Stimulated activated CD8-positive, alpha-beta memory T cell treated with anti-CD3 and anti-CD28 coated beads, Interleukin-12 subunit alpha, Interleukin-12 subunit beta, amount 100 ng/mL, for 4 hours (primary cell): ENCODE measurements at places on chromosomes 1 and 21.

DNA sequence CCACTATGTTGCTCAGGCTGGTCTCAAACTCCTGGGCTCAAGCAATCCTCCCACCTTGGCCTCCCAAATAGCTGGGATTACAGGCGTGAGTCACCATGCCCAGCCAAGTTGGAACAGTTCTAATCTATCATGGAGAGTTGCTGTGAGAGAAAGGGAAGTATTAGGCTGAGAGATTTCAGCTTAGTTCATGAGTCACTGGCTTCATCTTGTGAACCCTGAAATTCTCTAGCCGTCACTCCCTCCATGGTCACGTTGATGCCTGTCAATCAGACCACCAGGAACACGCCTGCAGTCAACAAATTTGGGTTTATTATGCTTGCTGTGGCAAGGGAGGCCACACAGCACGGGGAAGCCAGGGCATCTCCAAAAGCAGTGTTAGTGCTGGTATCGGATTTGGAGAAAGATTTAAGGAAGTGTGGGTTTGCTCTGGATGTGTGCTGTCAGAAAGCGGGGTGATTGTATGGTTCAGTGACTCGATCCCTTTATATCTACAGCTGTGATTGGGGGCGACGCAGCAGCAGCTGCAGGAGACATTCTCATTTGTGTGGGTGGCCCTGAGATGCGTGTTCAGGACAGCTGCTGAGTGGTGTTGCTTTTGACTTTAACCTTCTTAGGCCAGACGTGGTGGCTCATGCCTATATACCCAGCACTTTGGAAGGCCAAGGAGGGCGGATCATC, 18.7 kb downstream of the UQCRHL start:
- no peak for DNase-seq

GRCh38 chr21:34129039-34129891, 55.9 kb downstream of the MRPS6 start:
- peak; percentile 17 for DNase-seq

- DNase-seq = no peak
These were observed 168.9 kb upstream of the C21orf91 start for GRCh38 chr21:17988102-17988437.

GRCh38 chr1:186374303-186375151, 526 bp downstream of the TPR start:
- no peak for DNase-seq

GRCh38 chr1:75208862-75209261, 74.7 kb downstream of the LHX8 start:
- DNase-seq = no peak
